ENCODE measurements at places on chromosomes 4 and X.
A peak's percentile ranks its signal among the peaks of the same experiment; 100 is the strongest.

DNA sequence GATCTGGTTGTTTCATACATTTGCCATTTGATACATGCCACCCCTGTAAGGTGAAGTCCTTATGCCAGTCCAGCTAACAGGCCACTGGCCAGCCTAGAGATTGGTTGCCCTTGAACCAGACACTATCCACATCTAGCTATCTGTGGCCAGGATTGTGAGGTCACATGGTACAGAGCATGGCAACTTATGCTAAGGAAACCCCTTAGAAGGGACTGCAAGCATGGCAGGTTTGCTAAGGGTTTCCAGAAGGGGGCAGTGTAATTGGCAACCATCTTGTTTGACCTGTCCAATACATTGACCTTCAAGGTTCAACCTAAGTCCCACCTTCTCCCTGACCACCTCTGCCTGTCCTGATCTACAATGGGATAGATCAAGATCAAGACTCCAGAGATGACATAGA is 47.5 kb downstream of the SMC1A start:
- DNase-seq = no peak

- no peak for DNase-seq
Observed at GRCh38 chrX:115423086-115423485, 133.6 kb downstream of the LUZP4 start.

GRCh38 chrX:70042399-70043371 is 7.1 kb downstream of the AWAT2 start:
- DNase-seq = no peak

GRCh38 chr4:128917781-128918180 is 108.3 kb downstream of the JADE1 start:
- DNase-seq = no peak

DNA sequence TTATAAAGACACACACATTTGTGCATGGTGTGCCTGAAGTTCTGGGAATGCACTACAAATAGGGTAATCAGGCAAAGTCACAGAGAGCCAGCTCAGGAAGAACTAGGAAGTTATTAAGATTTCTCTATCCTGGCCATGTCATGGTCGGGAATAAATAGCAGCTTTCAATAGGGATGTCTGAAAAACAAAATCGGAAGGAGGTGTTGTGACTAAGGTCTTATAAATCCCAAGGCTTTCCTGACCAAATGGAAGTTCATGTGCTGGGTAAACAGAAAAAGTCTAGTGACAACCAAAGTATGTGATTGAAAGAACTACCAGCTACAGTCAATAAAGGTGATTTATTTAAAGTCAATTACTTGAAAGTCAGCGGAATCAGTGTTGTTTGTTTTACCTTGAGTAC is 262.5 kb upstream of the HS3ST1 start:
- DNase-seq = no peak

GRCh38 chrX:131677655-131678628 is 134.1 kb downstream of the OR13H1 start:
- DNase-seq = peak; percentile 69

- DNase-seq = no peak
Observed at GRCh38 chrX:15107367-15107988, 162.4 kb downstream of the ASB9 start.

- DNase-seq = no peak
Observed at GRCh38 chr4:159205466-159205865, 102.6 kb downstream of the RAPGEF2 start.

GRCh38 chrX:115939070-115939469 is 231.5 kb upstream of the AGTR2 start:
- DNase-seq = no peak

DNA sequence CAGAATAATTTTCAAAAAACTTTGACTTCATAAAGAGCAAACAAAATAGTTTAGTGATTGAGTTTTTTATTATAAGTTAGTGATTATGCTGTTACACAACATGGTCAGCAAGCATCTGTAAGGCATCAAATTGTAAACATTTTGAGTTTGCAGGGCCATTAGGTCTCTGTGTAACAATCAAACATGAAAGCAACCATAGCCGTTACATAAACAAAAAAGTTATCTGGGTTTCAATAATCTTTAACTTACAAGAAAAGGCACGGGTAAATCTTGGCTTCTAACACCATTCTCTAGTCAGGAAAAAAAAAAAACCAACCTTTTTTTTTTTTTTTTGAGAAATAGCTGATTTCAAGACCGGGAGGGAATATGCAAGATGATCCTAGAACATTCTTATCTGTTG is 1941.1 kb downstream of the PCDH7 start:
- no peak for DNase-seq

- no peak for DNase-seq
Observed at GRCh38 chr4:32488690-32489089, 1768.5 kb downstream of the PCDH7 start.

- DNase-seq = no peak
Observed at GRCh38 chr4:186939226-186939625, 215.6 kb upstream of the FAT1 start.

DNA sequence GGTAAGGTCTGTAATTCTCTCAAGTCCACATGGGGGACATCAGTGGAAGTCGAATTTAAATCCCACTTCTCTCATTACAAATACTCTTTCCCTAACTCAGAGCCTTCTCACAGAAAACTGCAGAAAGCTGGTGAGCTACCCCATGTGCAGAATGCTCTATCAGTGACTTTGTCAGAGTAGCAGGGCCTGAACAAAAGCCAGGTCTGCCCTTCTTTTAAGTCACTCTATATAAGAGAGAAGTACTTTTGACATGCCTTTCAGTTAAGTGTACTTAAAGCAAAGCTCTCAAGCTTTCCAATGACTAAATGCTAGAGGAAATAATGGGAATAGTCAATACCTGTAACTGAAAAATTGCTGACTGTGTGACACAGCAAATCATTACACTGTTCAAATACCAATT is 323.1 kb downstream of the KCNIP4 start:
- DNase-seq = no peak

DNA sequence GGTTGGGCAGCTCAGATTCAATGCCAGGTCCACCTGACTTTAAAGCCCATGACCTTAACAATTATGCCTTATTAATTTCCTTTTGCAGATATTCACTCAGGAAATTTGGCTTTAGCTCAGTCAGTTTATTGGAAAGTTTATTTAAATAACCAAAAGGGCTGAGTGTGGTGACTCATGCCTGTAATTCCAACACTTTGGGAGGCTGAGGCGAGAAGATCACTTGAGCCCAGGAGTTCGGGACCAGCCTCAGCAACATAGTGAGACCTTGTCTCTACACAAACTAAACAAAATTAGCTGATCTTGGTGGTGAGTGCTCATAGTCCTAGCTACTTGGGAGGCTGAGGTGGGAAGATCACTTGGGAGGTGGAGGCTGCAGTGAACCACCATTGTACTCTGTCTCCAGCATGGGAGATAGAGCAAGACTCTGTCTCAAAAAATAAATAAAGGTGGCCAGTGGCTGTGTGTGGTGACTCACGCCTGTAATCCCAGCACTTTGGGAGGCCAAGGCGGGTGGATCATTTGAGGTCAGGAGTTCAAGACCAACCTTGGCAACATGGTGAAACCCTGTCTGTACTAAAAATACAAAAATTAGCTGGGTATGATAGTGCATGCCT is 43.3 kb downstream of the RHOH start:
- DNase-seq = no peak

GRCh38 chr4:30181918-30182317 is 538.3 kb upstream of the PCDH7 start:
- DNase-seq = no peak

GRCh38 chr4:95761426-95761825 is 78.5 kb upstream of the PDHA2 start:
- DNase-seq = no peak

- DNase-seq = no peak
Observed at GRCh38 chr4:137674066-137674465, 141.8 kb upstream of the PCDH18 start.

DNA sequence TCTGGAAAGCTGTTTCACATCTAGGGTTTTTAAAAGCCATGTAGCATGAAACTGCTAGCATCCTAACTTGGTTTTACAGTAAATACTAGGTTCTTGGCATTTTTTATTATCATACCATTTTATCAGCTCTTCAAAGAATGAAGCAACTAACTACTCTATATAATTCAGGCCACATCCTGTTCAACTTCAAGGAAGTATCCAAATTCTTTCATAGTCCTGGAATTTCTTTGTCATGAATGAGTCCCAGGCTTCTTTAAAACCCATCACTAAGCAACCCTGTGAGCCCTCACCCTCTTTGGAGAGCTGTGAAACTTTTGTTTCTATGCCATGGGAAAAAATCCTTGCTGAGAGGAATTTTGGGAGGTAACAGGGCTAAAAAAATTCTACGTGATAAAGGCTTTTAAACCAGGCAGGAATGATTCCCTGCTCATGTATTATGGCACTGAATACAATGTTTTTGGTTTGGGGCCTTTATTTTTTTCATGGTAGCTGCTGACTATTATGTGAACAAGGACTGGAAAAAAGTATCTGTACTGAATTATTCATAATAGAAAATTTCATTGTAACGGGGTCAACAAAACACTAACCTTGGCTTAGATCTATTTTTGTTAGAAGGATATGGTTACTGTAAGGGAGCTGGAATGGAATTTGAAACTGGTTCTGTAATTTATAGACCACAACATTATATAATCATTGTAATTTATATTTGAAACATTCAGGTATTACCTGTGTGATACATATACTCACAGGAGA is 164.9 kb downstream of the DCTD start:
- DNase-seq = no peak

DNA sequence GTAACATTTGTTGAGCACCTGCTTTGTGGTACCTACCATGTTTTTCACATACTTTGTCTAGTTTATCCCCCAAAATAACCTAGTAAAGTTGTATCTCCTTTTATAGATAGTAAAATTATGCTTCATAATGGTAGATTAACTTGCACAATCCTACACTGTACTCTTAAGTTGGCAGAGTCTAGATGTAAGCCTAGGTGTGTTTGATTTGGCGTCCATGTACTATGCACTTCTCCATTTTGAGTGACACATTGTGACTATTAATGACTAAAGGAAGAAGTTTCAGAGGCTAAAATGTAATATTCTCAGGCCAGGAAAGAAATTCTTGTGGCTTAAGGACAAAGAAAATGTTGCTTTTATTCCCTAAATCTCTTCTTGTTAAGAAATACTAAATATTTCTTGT is 15.4 kb downstream of the PLK4 start:
- DNase-seq = no peak

DNA sequence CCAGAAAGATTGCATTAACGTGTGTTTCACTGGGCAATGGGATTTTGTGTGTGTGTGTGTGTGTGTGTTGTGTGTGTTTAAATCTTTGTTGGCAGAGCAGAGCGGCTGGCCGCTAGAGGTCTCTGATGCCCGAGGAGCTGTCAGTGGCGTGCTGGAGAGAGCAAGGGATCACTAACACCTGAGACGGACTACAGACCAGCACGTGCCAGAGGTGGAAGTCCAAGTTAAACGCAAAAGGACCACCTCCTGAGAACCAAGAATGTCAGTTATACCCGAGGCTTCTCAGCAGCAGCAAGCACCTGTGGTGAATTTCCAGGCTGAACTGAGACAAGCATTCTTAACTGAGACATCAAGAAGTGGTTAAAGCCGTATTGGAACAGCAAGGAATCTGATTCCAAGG is 9.0 kb upstream of the SLC25A14 start:
- peak; percentile 84 for DNase-seq

DNA sequence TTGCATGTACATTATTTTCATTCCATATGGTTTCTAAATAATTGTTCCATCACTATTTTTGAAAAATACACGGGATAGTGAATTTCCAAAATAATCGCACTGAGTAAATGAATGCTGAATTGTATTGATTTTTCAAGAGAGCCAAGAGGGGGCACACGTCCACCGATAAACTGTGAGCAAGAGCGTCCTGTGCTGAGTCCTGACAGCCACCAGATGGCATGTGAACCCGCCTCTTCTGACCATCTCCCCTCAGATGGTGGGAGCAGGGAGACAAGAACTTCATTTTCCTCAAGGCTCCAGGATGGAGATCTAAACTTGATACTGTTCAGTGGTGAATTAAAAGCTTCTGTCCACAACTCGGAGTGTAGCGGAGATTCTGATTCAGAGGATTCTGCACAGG is 30.6 kb upstream of the IL9R start:
- peak; percentile 68 for DNase-seq

DNA sequence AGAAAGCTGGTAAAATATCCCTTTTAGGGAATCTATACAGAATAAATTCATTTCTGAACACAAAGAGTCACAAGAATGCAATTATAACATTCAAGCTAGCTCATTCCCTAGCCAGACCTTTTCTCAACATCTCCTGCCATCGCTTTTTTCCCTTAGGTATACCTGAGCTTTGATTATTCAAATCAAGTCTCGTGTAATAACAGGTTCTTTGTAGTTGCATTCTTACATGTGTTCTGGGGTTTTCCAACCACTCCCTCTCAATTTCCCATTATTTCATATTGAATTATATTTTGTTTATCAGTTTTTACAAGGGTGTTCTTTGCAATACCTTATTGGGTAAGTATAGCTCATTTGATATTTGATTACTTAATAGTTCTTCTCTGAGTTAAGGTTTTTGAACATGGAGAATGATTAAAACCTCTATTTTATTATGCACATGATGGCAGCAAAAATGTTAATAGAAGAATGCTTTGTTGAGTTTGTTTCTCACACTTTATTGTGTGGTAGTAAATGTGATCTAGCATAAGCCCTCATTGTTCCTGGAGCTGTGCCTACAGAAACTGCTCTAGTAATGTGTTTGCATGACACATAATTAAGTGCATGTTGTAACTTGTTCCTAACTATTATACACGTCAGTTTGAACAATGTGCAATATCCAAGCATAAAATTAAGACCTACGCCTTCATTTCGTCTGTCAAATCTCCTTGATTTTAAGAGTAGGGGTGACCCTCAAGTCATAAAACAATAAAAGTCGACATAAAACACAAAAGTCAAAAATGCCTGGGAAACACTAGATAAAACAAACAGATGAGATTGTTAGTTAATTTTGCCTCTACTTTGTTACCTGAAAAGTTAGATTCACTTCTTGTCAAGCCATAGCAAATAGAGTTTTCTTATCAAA is 124.0 kb upstream of the POF1B start:
- DNase-seq = no peak

DNA sequence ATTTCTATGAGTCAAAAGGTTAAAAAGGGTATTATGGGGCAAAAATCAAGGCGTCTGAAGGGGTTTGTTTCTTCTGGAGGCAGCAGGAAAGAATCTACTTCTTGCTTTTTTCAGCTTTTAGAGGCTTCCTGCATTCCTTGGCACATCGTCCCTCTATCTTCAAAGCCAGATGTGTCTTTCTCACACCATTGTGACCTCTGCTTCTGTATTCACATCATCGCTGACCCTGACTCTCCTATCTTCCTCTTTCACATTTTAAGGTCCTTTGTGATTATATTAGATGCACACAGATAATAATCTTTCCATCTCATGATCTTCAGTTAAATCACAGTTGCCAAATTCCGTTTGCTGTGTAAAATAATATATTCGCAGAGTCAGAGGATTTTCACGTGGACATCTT is 112.7 kb downstream of the PPP4R3C start:
- no peak for DNase-seq

DNA sequence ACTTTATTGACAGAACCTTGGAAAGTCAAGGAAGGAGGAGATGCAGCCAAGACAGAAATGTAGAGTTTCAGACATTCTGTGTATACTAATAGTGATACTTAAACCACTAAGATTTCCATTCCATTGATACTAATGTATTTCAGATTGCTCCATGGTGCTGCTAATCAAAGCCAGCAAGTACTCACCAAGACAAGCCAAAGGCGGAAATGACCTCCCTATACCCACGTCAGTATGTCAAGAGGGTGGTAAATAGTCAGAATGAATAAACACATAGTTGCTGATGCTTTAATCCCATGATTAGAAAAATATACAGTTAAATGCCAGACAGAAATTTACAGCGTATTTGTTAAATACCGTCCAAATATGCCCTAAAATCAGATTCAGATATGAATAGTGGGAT is 417.8 kb upstream of the INTU start:
- no peak for DNase-seq
